ENCODE measurements at places on chromosomes 4 and X. TPM values are rescaled to one million over a fixed set of nuclear protein-coding genes. Genes with fewer than 3 reads are reported as not detected.

Gene KLF8
- 0.02 TPM for total RNA-seq

- no peak for DNase-seq
- H3K4me1 ChIP-seq, result no peaks in the 10 kb centered on the region
- no peaks in the 10 kb centered on the region for H3K36me3 ChIP-seq
- no peak overlapping the region for H3K27ac ChIP-seq
- H3K4me3 ChIP-seq, result no peak overlapping the region
Observed at GRCh38 chr4:148166132-148166591, 276.1 kb downstream of the NR3C2 start.

GRCh38 chr4:1523907-1524636 lies 117.8 kb upstream of the NKX1-1 start:
- peaks cover 45% of the 10 kb centered on the region for H3K27me3 ChIP-seq
- no peak for DNase-seq
- no peak overlapping the region for H3K27ac ChIP-seq

DNA sequence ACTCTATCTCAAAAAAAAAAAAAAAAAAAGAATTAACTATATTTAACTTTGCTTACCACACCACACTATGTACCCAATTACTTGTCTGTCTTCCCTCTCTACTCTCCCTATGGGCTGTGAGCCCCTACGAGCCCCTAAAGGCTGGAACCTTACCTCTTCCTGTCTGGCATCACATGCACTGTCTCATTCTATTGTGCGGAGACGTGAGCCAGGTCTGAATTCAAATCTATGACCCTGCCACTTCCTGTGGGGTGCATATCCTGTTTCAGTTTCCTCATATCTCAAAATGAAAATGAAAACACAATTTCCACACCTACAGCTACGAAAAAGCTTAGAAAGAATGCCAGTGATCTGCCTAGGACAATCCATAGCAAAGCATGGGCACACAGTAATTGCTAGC lies 42.9 kb upstream of the HS3ST1 start:
- H3K4me1 ChIP-seq, result no peaks in the 10 kb centered on the region
- no peak for DNase-seq
- no peaks in the 10 kb centered on the region for H3K36me3 ChIP-seq
- H3K4me3 ChIP-seq, result no peak overlapping the region

GRCh38 chr4:78567500-78568060 lies 16.0 kb downstream of the ANXA3 start:
- H3K27me3 ChIP-seq, result no peaks in the 10 kb centered on the region
- peaks cover 4% of the 10 kb centered on the region for H3K4me1 ChIP-seq
- DNase-seq, result no peak
- no peak overlapping the region for H3K4me3 ChIP-seq

DNA sequence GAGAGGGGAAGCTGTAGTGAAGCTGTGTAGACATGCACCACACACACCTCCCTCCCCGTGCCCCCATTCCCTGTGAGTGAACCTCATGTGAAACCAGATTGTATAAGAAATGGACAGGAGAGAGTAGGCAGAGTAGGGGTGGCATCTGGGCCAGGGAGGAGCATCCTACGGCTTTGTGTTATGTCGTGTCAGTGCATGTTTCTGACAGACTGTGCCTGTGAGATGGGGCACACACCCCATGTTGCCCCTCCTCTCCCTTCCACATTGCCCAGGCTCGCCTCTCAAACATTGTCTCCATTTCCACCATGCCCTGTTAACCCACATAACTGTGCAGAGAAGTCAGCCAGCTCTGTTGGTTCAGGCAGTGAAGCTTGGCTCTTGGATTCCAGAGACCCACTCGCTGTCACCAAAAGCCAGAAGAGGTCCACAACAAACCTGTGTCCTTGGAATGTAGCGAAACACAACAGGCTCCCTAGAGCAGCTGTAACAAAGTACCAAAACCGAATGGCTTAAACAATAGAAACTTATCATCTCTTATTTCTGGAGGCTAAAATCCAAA lies 56.1 kb downstream of the SLC9A6 start:
- no peak overlapping the region for H3K4me3 ChIP-seq
- no peaks in the 10 kb centered on the region for H3K4me1 ChIP-seq
- H3K36me3 ChIP-seq, result peaks cover 10% of the 10 kb centered on the region

- peak; percentile 76 for DNase-seq
- H3K27ac ChIP-seq, result peak overlapping the region; percentile 83
- H3K36me3 ChIP-seq, result no peaks in the 10 kb centered on the region
- H3K27me3 ChIP-seq, result no peaks in the 10 kb centered on the region
Observed at GRCh38 chrX:40148385-40149285, 50.9 kb upstream of the BCOR start.

DNA sequence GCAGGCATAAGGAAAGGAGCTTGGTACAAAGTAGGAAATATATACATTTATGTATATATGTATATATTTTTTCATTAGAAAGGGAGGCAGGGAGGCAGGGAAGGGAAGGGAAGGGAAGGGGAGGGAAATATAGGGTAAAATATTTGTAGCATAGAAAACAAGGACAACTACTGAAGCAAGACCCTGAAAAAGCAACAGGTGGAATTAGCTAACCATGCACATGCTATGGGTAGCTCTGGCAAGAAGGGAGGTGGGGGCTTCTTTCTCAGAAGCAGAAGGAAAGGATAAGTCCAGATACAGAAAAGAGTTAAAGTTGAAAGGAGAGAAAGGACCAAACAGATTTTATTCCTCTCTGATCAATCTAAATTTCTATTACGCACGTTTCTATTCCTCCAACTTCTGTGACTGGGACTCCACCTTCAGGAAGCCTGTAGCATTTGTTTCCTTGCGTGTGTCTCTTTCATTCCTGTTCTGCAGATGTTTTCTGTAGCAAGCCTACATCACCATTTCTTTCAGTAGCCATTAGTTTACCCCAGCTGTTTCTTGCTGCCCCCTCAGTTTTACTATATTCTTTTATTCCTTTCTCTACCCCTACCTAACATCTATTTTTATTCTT lies 82.9 kb downstream of the OR13H1 start:
- H3K27me3 ChIP-seq, result no peaks in the 10 kb centered on the region
- H3K27ac ChIP-seq, result no peak overlapping the region
- H3K4me1 ChIP-seq, result no peaks in the 10 kb centered on the region
- H3K36me3 ChIP-seq, result no peaks in the 10 kb centered on the region
- DNase-seq, result peak; percentile 6
- H3K4me3 ChIP-seq, result no peak overlapping the region

Gene CUL4B
- 40.9 TPM for total RNA-seq

Gene SYTL4
- 0.87 TPM for total RNA-seq

Gene ARX
- total RNA-seq, result not detected

- H3K27ac ChIP-seq, result no peak overlapping the region
- H3K4me1 ChIP-seq, result no peaks in the 10 kb centered on the region
- DNase-seq, result no peak
Observed at GRCh38 chrX:10030570-10030969, 63.4 kb downstream of the CLDN34 start.
